ENCODE measurements at places on chromosomes 2 and 18.
A peak's percentile ranks its signal among the peaks of the same experiment; 100 is the strongest.

- no peak for DNase-seq
These were observed 60.7 kb downstream of the LRRFIP1 start for GRCh38 chr2:237688081-237688480.

- DNase-seq, result no peak
These were observed 38.4 kb downstream of the EIF4E2 start for GRCh38 chr2:232588680-232589585.

- no peak for DNase-seq
These were observed 674.3 kb downstream of the NUP35 start for GRCh38 chr2:183798535-183798934.

GRCh38 chr2:223043164-223043941, 8.6 kb upstream of the KCNE4 start:
- no peak for DNase-seq

GRCh38 chr2:136000502-136000901, 15.1 kb upstream of the DARS1 start:
- no peak for DNase-seq

GRCh38 chr2:218028562-218029348, 26.0 kb upstream of the TNS1 start:
- DNase-seq, result no peak

- no peak for DNase-seq
These were observed 823.0 kb upstream of the SOX11 start for GRCh38 chr2:4869154-4869553.

DNA sequence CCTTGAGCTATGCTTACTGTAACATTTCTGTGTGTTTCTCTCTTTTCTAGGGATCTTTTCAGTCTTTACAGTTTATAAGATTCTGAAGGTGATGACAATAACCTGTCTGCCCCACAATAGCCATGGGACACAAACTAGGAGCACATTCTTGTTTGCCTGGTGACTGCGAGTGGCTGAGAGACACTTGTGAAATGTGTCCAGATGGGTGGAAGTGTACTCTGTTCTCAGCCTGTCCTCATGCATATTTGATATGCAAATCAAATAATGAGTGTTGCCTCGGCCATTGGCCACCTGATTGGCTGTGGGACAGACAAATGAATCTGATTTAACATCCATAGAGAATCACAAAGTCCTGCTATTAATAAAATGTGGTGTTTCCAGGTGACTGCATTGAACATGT, 246.2 kb downstream of the HNMT start:
- DNase-seq, result no peak

DNA sequence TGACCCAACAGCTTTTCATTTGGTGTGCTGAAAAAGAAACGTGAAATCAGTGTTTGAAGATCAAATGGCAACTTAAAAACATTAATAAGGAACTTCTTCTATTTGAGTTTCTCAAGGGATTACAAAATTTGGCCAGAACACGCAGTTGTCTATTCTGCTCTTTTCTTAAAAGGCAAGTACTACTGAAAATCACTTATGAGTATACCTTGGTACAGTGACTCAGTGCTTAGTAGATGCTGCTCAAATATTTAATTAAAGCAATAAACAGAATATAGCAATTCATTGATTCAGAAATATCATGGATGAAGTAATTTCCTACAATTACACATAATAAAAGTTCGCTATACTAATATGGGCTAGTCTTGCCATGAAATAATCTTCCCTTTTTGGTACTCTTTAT, 38.2 kb upstream of the MCM6 start:
- no peak for DNase-seq

- DNase-seq, result peak; percentile 34
These were observed 9.5 kb downstream of the COPS7B start for GRCh38 chr2:231795525-231796327.

DNA sequence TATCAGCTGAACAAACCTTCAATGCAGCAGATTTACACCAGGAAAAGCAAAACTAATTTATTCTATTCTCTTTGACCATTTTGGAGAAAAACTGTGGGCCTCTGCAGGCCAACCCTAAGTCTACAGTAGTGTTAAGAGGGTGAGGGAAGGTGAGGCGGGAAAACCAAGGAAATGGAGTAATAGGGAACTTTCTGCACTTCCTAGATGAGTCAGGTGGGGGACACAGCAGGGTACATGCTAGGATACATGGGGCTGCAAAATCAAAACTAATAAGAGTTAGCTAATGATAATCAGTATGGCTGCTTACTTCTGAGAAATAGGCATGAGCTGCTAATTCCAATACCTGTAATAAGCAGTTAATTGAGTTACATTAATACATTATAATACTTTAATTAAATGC, 66.0 kb upstream of the PGAP1 start:
- no peak for DNase-seq

- DNase-seq, result no peak
These were observed 15.5 kb downstream of the SH3BP4 start for GRCh38 chr2:234967201-234967869.

DNA sequence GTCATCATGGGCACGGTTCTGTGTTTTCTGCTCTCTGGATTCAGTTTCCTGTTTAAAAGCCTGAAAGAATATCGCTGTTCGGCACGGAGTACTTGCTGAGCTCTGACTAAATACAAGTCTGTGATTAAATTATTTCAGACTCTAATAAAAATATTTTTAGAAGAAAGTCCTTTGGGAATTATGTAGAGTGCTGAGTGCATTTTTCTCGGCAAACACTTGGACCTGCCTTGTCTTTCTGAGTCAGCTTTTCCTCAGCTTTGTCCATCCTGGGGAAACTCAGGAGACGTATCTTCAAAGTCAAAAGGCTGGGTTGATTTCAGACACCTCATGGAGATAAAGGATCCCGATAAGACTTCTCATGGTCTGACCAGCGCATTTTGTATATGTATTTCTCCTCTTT, 45.9 kb downstream of the IL1R2 start:
- no peak for DNase-seq

DNA sequence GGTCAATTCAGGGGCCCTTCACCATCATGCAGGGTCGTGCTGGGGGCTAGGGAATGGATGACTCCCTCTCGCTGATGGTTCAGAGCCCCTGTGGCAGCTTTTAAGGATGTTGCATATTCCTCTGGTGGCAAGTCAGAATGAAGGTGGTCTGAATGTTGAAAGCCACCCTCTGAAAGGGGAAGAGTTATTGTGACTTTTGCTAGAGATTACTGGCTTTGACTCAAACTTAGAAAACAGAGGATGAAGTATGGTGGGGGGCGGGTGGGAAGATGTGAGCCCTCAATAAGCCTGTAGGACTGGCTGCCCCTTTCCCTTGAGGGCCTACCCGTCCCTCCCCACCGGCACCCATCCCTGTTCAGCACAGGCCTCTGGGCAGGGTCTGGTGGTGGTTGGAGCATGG, 23.2 kb downstream of the MC2R start:
- DNase-seq, result no peak

- peak; percentile 35 for DNase-seq
These were observed 61.3 kb downstream of the LONRF2 start for GRCh38 chr2:100260712-100261620.

- no peak for DNase-seq
These were observed 59.4 kb downstream of the NPAS2 start for GRCh38 chr2:100879296-100879695.

DNA sequence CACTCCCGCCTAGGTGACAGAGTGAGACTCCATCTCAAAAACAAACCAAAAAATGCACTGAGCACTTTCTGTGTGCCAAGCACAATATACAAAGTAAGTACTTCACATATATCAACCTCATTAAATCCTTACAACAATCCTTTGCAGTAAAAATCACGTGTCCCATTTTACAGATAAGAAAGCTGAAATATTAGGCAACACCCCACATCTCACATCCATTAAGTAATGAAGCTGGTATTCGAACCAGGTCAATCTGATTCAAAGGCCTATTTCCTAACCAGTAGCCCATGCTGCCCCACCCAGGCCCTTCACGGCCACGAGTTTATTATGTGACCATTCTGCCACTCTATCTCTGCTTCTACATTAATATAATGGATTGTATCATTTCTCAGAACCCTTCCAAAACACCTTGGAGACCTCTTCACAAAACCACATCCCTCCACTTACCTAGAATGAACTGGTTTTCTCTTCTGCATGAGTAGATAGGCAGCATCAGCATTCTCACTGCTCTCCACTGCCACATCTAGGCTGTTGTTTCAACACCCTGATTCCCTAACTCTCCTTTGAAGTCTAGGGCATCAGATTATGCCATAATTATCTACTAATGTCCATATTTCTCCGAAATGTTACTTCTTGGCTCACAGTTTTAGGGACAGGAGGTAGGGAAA, 3.1 kb upstream of the EXOC6B start:
- DNase-seq, result no peak

GRCh38 chr2:15527074-15527739, 33.9 kb downstream of the NBAS start:
- no peak for DNase-seq

DNA sequence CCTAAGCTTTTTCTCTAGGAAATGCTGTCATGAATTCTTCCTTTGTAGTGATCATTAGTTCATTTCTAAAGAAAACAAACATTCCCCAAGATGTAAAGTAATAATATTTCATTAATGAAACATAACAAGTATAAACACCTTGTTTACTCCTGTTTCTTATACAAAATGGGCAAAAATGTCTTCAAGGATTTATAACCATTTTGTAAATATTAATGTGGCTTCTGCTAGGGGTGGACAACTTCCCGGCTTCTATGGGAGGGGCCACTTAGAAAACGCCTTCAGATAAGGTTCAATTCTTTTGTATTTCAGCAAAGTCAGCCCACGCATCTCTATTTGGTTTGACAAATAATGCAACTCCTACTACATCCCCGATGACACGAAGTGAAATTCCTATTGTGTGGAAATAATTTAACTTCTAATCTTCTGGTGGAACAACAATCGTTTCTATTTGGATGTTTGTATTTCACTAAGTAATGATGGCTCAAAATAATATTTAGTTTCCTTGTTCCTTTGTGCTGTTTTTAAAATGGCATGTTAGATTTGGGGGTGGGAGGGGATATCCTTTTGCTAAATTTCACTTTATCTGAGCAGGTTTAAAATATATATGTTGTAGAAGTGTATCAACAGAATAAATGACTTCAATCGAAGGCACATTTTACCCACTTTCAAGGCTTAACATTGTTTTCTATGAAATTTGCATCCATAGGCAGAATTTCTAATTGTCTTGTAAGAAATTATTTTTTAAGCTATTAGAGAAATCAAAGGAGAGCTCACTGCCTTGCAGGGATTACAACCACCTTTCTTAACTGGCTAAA, 14.7 kb upstream of the HOXD1 start:
- no peak for DNase-seq

GRCh38 chr18:9771261-9771976, 63.3 kb downstream of the RAB31 start:
- DNase-seq, result peak; percentile 89

DNA sequence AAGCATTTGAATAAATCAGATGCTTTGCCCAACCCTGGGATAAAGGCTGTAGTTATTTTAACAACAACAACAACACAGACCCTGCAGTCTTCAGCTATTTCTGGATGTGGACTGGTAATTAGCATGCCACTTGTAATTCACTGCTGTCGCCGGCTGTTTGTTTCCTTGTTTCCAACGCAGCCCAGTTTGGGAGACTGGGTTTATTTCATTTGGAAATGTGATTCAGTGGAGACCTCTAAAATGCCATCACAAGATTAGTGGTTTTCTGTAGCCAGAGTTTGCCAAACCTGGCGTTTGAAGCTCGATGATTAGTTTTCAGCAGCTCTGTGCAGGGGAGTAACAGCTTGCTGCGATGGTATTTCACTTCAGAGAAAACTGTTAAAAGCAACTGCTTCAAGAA, 83.5 kb downstream of the LDLRAD4 start:
- DNase-seq, result no peak

GRCh38 chr18:11666176-11666575, 22.9 kb upstream of the GNAL start:
- no peak for DNase-seq

GRCh38 chr18:9067823-9068222, 34.7 kb upstream of the NDUFV2 start:
- no peak for DNase-seq

DNA sequence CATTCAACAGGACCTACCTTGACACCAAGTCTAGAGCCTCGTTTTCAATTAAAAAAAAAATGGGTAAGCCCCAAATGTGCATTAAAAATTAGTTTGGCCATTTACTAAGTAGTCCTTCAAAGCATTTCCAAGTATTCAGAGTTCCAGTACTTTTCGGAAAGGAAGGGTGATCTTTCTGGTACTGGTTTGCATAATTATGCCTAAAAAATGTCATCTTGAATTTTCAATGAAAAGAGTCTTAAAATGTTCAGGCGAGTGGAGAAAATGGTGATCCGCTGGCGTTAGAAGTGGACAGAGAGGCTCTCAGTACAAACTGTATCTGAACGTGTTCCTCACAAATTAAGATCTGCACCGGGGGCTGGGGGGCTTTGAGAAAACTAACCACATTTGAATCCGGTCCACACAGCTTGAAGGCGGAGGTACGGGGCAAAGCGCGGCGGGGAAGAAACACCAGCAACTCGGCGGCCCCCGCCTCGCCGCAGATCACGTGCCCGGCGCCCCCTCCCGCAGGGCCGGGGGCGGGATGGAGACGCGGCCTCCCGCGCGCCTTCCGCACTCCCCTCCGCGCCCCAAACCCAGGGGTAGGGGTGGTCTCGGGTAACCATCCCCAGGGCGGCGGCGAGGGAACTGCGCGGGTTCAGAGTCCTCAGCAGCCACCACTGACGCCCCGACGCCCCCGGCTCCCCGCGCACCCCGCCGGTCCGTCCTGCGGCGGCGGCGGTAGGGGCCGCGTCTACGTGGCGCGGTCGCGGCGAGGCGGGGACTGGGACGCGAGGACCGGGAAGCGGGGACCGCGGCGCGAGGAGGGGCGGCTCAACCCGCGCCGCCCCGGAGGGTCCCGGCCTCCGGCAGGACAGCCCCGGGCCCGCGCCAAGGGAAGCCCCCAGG, 564 bp downstream of the LPIN2 start:
- DNase-seq, result no peak

DNA sequence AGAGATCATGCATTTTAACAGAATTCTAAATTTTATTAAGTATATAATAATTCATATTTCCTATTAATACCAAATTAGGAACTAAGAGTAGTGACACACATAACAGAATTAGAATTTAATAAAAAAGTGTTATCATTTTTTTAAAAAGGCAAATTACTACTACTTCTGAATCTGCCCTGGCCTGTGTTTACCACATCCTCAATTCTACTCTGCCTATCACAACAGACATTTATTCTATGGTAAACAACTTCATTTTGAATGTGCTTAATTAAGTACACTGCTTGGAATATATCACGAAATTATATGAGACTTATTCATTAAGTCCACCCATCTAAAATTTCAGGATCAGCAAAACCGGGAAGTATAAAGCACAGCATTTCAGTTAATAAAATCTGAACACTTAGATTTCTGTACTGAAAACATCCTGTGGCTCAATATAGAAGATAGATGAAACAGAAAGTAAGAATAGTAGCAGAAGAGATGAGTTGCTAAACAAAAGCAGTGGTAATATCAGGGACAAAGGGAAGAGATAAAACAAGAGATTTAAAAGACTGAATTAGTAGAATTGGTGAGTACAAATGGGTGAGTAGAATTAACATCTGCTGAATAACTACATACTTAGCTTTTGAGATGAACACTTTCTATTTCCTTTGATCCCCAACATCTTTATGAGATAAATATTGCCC, 3.7 kb downstream of the SMC6 start:
- DNase-seq, result no peak

GRCh38 chr18:59907660-59908059, 7.9 kb downstream of the PMAIP1 start:
- no peak for DNase-seq

GRCh38 chr2:64841461-64841860, 147.7 kb upstream of the SLC1A4 start:
- DNase-seq, result no peak
